CD4-positive, CD25-positive, alpha-beta regulatory T cell (primary cell): ENCODE measurements at places on chromosomes 4 and X.

DNA sequence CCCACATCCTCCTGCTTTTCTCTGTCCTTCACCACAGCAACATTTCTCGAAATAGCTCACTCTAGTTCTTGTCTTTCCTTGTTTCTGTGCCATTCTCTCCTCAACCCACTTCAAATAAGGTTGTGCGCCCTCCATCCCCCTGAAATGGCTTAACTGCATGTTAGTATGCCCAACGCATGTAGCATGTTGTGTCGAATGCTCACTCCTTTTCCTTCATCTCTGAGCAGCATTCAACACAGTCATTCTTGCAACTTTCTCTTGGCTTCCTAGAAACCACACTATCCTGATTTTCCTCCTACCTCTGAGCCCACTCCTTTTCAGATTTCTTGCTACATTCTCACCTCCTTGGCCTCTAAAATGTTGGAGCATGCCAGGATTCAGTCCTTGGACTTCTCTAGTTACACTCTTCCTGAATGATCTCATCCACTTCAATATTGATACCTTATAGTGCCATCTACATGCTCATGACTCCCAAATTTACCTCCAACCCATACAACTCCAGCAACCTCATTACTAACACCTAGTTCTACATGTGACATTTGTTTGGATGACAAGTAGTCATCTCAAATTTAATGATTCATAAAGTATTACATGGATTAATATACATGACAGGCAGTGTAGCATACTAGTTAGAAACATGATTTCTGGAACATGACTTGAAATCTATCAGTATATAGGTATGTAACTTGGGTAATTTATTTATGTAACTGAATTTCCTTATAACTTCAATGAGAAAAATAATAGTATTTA, 22.3 kb downstream of the RBMX start:
- no peak for DNase-seq

DNA sequence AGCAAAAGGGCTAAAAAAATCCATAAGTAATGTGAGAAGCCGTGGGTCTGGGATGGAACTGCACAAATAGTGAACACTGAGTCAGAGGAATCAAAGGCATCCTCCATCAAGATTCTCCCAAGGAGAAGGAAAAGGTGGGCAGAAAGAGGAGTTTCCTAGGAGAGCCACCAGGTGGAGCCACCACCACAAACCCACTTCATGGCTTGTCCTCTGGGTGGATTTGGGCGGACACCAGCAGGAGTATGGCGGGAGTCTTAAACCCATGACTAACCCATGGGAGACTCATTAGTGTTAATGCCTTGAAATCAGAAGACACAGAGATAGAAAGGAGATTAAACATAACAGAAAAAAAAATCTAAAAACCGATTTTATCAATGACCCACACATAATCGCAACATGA, 147.7 kb downstream of the SH3KBP1 start:
- peak; percentile 26 for DNase-seq

GRCh38 chr4:155837203-155837796, 28.8 kb downstream of the ASIC5 start:
- DNase-seq = no peak

DNA sequence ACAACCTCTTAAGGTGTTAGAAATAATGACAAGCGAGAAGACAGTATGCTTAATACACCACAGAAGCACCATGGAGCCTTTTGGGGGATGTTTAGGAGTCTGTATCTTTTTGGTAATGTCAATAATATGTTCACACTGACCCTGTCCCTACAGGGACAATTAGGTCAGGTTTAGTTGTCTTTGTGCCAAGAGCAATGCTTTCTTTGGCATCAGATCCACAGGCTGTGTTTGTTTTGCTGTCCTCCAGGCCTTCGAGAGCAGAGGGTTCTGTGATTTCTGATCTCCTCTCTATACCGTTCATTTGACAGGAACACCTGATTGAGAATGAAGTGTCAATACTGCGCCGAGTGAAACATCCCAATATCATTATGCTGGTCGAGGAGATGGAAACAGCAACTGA, 153.8 kb downstream of the DCLK2 start:
- DNase-seq = no peak

DNA sequence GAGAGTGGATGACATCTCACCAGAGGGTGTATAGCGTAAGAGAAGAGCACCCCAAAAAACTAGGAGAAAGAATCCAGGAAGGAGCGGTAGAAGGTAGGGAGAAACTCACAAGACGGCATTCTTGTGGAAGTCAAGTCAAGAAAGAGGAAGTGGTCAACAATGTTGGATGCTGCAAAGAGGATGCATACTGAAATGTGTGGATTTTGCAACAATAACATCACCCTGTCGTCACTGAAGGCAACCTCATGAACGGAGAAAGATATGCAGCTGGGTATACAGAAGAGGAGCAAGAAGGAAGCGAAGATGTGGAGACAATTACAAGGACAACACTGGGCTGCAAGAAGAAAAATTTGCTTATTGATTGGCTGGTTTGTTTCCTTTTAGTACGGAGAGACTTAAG, 11.4 kb upstream of the TAPT1 start:
- no peak for DNase-seq

GRCh38 chrX:115583496-115584004, 22.6 kb downstream of the PLS3 start:
- DNase-seq = no peak
